Hepatic stellate cell (primary cell): ENCODE measurements at places on chromosomes 1 and 21.

GRCh38 chr1:224641030-224641429, 24.9 kb downstream of the CNIH3 start:
- no peak for DNase-seq

DNA sequence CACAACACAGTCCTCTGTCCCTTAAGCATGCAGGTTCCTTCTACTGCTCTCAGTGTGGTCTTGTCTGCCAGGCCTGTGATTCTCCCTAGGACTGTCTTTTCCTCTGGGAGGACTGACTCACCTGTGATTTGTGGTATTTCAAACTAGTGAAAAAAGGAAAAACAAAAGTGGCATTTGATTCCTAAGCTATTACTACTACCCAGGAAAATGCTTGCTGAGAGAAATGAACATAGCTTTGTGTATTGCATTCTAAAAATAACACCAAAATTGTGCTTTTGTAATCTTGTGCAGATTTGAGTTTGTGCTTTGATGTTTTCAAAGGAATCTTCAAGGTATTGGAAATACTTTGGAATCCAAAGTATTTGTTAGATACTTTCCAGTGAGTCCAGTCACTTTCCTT, 57.0 kb downstream of the GPR161 start:
- DNase-seq: no peak

DNA sequence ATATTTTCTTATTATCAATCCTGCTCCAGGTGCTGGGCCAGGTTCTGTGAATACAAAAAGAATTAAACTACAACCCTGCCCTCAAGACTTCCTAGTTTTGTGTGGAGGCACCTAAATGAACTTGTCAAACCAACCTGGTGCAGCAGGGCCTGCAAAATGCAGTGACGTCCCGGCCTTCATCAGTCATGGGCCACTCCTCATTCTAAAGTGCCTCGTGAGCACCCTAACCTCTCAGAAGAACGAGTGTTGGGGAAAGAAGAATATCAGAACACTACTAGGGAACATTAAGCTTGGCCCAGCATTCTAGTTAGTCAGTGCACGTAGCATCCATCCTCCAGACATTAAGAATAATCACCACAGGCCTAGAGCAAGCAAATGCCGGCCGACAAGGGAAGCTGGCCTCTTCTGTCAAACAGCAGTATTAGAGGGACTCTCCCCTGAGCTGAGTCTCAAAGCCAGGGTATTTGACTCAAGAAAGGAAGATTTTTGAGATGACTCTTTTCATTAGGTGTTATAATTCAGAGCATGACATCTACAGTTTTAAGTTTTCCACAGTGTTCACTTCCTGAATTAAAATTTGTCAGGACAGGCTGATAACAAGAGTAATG, 137.9 kb downstream of the SLC45A1 start:
- no peak for DNase-seq

DNA sequence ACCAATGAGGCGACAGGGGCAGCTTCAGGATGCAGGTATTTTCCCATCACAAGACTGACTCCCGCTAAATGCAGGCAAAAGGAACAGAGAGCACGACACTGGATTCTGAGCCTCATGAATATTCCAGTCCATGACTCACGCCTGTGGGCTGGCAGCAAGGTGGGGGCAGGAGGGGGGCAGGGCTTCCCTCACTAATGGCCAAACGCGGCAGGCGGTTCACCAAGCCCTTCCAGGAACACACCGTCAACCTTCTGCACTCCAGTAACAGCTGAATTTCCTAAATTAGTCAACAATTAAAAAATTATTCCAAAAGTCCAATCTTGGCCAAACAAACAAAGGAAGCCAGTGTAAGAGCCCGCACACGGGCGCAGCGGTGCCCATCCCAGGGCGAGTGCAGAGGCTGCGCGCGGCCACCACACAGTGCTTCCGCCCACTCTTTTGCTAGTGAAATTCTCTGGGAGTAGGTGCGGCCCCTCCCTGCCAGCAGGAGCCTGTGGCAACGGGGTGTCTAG, 12.5 kb upstream of the GPR153 start:
- DNase-seq: no peak

- no peak for DNase-seq
These were observed 8.2 kb downstream of the P3H1 start for GRCh38 chr1:42758641-42759040.

GRCh38 chr1:37948841-37949240, 2.0 kb upstream of the INPP5B start:
- no peak for DNase-seq

DNA sequence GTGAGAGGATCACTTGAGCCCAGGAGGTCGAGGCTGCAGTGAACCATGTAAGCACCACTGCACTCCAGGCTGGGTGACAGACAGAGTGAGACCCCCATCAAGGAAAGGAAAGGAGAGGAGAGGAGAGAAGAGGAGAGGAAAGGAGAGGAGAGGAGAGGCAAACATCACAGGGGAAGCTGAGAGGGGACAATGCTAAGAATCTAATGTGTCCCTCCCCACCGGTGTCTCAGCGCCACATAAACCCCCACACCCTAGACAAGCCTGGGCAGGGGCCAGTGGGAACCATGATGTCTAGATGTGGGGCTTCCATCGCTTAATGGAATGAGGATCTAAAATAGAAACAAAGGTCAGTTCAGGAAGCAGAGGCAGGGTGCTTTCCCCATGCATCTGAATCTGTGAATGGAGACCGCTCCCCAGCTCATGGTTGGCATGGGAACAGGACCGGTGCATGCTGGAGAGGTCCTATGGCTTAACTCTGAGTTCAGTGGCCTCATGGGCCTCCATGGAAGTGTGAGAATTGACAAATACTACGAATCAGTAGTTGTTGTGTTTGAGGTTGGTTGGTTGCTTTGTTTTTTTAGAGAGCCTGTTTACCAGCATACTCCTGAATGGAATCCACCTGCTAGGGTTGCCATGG, 16.3 kb upstream of the LAPTM5 start:
- no peak for DNase-seq

DNA sequence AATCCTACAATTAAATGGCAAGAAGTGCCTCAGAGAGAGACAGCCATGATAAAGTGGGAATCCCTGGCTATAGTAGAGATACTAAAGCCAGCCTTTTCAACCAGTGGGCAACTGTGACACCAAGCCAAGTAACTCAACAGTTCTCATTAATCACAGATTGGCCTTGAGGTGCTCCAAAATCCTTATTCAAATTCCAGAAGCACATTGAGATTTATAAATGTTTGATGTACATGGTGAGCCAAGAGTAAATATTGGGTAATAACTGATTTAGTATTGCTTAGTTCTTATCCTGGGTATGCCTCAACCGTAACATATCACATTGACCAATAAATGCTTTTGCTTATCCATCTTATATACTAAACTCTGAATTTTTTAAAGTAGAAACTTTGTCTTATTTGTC, 17.1 kb downstream of the HAO2 start:
- DNase-seq: no peak

- DNase-seq: no peak
These were observed 1.1 kb upstream of the KCNT2 start for GRCh38 chr1:196609370-196609737.

GRCh38 chr1:3892748-3893147, 7.3 kb downstream of the C1orf174 start:
- DNase-seq: no peak

DNA sequence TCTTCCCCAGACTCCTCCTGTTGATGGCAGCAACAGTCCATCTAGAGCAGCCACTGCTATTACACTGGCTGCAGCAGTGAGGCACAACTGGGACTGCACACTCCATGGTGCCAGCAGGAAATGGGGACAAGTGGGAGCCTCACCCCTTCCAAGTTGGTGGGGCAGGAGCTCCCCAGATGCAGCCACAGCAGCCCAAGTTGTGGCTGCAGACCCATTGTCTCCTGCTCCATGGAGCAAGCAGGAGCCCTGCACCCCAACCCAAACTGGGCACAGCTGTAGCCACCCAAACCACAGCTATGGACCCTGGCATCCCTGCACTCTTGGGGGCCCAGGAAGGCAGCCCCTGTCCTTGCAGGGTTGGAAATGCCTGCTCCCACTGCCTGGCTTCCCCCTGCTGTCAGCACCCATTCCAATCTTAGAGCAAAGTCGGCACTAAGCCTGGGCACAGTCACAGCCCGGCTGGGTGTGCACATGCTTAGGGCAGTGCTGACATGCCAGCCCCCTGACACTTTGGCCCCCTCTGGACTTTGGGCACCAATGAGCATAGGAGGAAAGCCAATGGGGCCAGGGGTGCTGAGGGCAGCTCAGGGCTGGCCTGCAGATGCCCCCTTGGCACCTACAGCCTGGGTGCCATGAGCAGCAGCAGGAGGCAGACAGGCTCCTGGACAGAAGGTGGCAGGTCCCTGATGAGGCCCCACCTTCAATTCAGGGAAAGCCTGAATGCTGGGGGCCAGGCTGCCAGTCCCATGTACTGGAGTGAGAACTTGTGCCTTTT, 44.0 kb downstream of the MATN1 start:
- DNase-seq: no peak
